Activated CD4-positive, alpha-beta T cell treated with anti-CD3 and anti-CD28 coated beads for 24 hours (primary cell): ENCODE measurements at places on chromosomes 7 and 10.

GRCh38 chr10:116278846-116279245, 5.8 kb upstream of the GFRA1 start:
- no peak for DNase-seq

DNA sequence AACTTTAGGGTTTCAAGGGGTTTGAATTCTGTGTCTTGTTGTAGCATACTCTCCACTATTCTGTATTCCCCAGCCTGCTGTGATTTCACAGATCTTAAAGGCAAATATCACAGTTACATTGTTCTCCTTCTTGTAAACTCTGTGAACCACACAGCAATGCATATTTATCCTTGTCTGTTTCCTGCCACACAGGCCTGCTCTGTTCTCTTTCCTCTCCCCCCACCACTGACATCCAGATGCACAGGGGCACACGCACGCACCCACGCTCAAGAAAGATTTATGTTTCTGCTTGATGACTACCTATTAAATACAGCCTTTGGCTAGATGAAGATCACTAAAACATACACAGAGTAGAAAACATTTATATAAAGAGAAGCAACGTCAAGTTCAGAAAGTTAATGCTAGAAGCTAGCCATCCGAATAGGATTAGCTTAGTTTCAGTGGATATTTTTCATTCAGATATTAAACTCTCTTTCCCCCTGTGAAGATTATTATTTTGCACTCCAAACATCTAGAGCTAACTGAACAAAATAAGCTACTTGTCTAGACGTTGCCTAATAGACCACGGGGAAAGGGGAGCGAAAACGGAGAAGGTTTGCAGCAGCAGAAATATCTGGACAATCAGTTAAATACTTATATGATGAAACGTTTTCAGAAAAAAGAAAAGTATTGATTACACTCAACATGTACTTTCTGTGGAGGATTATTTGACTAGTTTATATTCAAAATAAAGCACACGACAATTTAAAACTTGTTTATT, 193.1 kb upstream of the SEMA3C start:
- DNase-seq = no peak

GRCh38 chr7:2110610-2111396, 121.9 kb downstream of the MAD1L1 start:
- no peak for DNase-seq

- DNase-seq = no peak
Measured at GRCh38 chr10:65611592-65611991, 1314.2 kb upstream of the LRRTM3 start.

- DNase-seq = no peak
Measured at GRCh38 chr10:15489431-15489830, 118.3 kb upstream of the FAM171A1 start.

GRCh38 chr7:93367254-93367653, 135.1 kb downstream of the VPS50 start:
- DNase-seq = no peak

GRCh38 chr10:21649454-21649872, 115.4 kb downstream of the MLLT10 start:
- no peak for DNase-seq

- DNase-seq = no peak
Measured at GRCh38 chr10:126640401-126640800, 30.1 kb downstream of the C10orf90 start.

DNA sequence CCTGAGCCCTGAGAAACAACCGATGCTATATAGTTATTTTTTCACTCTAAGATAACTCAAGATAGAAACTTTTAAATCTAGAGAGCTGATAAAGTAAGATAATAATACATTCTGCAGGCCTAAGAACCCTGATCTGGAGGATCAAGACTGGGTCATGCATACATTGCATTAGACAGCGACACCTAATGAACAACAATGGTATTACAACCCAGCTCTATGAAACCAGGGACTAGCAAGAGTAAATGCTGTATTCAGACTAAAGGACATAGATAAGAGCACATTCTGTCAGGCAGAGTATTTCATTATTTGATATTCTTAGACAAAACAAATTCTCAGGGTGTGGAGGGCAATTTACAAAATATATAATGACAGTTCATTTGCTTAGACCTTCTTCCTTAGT, 148.6 kb downstream of the GRK5 start:
- DNase-seq = no peak

- DNase-seq = no peak
Measured at GRCh38 chr10:130014263-130015074, 50.4 kb upstream of the EBF3 start.

- no peak for DNase-seq
Measured at GRCh38 chr10:1661416-1661815, 75.9 kb downstream of the ADARB2 start.

GRCh38 chr10:17783751-17784150, 25.4 kb upstream of the MRC1 start:
- DNase-seq = no peak

- no peak for DNase-seq
Measured at GRCh38 chr7:107201795-107202450, 33.1 kb downstream of the HBP1 start.

DNA sequence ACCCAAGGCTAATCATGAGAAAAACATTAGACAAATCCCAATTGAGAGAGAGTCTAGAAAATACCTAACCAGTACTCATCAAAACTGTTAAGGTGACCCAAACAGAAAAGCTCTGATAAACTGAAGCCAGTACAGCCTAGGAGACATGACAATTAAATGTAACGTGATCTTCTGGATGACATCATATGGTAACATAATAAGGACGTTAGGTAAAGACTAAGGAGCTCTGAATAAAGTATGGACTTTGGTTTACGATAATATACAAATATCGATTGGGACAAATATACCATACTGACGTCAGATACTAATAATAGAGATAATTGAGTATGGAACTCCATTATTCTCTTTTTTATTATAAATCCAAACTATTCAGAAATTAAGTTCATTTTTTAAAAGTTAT, 561.1 kb upstream of the STEAP1 start:
- DNase-seq = no peak

DNA sequence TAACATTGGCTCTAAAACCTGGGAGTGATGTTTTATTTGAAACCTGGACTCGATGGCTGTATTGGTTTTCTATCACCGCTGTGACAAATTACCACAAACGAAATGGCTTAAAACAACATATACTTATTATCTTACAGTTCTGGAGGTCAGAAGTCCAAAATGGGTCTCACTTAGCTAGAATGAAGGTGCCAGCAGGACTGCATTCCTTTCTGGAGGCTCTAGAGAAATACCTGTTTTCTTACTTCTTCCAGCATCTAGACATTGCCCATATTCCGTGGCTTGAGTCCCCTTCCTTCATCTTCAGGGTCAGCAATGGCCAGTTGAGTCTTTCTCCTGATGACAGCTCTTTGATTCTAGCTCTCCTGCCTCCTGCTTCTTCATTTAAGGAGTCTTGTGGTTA, 44.3 kb upstream of the STEAP1B start:
- no peak for DNase-seq

- no peak for DNase-seq
Measured at GRCh38 chr10:84054743-84055142, 84.6 kb upstream of the GHITM start.

DNA sequence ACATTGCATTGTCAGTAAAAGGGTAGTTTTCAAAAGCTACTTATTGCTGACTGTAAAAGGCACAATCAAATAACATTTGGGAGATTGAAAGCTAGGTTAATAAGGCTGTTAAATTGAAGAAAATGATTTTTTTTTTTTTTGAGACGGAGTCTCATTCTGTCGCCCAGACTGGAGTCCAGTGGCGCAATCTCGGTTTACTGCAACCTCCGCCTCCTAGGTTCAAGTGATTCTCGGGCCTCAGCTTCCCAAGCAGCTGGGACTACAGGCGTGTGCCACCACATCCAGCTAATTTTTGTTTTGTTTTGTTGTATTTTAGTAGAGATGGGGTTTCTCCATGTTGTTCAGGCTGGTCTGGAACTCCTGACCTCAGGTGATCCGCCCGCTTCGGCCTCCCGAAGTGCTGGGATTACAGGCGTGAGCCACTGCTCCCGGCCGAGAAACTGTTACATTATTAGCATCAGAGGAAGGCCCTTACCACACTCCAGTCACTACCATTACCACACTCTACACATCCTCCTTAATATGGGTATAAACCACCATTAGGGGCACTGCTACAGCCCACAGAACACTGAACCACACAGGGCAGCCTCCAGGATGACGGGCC, 1.0 kb downstream of the CYP51A1 start:
- DNase-seq = no peak

DNA sequence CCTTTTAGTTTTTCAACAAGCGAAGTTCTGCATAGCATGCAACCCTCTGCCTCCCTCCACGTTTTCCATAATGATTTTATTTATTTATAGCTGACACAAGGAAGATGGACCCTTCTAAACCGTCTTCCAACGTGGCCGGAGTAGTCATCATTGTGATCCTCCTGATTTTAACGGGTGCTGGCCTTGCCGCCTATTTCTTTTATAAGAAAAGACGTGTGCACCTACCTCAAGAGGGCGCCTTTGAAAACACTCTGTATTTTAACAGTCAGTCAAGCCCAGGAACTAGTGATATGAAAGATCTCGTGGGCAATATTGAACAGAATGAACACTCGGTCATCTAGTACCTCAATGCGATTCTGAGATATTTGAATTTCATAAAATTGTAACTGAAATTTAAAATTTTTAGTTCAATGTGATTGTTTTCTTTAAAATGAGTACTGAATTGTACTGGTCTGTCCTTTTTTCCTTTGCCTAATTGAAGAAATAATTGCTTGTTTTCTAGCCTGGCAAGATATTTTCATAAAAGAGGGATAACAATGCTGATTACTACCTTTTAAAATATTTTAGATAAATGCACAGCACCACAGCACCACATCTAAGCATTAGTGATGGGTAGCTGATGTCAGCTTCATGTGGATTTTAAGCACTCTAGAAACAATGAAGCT, 41.5 kb upstream of the SLC39A12 start:
- no peak for DNase-seq

DNA sequence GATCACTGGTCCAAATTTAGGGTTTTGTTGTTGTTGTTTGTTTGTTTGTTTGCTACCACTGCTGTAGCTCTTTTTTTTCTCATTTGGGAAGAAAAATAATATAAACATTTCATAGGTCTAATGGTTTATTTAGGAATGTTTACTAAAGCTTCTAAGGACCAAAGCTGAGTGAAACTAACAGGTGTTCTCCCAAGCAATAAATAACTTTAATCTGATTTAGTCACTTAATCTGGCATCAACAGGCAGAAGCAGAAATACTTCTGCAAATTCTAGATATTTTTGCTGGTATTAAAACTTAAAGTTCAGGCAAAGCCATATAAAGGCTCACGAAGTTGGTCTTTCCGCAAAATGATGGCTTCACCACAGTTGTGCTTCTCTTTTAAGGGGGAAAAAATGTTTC, 144.5 kb upstream of the YAE1 start:
- no peak for DNase-seq

GRCh38 chr10:22713853-22714478, 412 bp downstream of the PIP4K2A start:
- DNase-seq = peak; percentile 10

GRCh38 chr10:32038777-32039176, 17.4 kb downstream of the KIF5B start:
- no peak for DNase-seq

DNA sequence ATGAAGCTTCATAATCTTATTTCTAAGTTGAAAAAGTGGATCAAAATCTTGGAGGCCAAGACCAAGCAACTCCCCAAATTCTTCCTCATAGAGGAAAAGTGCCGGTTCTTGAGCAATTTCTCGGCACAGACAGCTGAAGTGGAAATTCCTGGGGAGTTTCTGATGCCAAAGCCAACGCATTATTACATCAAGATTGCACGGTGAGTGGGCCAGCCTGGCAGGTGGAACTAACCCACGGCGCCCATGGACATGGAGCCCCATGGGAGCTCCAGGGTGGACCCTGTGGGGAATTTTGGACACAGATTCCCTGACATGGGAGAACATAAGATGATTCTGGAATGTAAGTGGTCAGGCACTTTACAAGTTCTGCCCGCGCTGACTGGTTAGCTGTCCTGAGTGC, 125.9 kb downstream of the TRRAP start:
- no peak for DNase-seq

DNA sequence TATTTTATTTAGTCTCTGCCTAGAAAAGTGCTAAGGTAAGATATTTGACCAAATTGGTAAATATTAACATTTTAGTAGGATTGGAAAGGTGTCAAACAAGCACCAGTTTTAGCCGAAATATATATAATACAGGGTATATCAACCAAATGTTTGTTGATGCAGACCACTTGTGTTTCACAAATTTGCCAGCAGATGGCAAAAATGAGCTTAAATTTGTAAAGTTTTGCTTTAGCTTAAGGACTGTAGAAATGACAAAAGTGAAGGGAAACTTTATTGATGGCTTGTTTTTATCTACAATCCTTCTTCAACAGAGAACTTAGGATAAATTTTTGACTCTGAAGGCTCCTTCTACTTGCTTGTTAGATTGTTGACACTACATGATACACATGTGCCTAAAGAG, 4.8 kb upstream of the POLR1F start:
- DNase-seq = peak; percentile 36

DNA sequence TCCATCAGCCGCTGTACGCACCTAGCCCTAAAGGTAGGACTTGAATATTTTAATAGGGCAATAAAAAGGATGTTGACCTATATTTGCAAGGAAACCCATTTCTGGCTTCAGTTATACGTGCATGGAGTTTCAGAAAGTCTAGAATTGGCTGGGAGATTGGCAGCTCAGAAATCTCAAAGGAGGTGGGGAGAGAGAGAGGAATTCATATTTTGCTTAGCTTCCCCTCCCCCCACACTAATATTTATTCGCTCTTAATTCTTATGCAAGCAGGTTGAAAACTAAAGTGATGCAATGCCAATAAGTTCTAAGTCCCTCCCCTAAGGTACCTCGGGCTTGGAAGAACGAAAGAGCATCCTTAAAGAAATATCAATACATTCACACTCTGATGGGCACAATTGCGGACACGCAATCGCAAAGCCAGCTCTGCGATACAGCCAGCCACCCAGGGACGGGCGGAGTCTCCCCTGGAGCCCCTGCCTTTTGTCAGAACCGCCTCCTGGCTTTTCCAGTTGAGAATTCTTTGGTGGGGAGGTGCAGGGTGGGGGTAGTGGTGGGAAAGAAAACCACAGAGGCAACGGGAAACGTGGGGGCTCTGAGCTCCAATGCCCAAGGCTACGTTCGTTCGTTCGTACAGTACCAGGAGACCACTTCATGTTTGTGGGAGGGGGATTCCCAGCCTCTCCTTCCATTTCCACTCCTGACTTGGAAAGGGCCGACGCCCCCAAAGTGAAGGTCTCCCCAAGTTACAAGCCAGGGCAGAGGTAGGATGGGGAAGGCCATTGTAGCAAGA, 1.3 kb downstream of the SHH start:
- DNase-seq = no peak

GRCh38 chr10:73253225-73253555, 746 bp upstream of the MRPS16 start:
- no peak for DNase-seq

GRCh38 chr10:60367024-60367423, 22.7 kb downstream of the ANK3 start:
- DNase-seq = no peak

- no peak for DNase-seq
Measured at GRCh38 chr7:27753863-27754262, 13.9 kb downstream of the TAX1BP1 start.

- DNase-seq = no peak
Measured at GRCh38 chr7:124263232-124263827, 230.5 kb upstream of the TMEM229A start.

GRCh38 chr7:42372479-42372878, 135.5 kb upstream of the GLI3 start:
- no peak for DNase-seq

- no peak for DNase-seq
Measured at GRCh38 chr7:44958645-44959344, 20.0 kb downstream of the MYO1G start.
